ENCODE measurements at places on chromosomes 16 and 17.

DNA sequence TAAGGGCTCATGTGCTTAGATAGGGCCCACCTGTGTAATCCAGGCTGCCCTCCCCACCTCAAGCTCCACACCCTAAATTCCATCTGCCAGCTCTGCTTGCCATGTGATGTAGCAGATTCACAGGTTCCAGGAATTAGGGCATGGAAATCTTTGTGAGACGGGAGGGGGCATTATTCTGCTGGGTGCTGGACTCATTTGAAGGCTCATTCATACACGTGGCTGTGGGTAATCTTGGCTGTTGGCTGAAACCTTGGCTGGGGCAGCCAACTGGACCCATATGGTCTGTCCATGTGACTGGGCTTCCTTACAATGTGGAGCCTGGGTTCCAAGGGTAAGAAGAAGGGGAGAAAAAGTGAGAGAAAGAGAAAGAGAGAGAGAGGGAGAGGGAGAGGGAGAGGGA, 115.1 kb downstream of the CYLD start:
- no peak for DNase-seq

GRCh38 chr17:57881143-57881542, 31.3 kb upstream of the MRPS23 start:
- no peak for DNase-seq

- DNase-seq = no peak
Observed at GRCh38 chr17:61130330-61130729, 269.3 kb upstream of the TBX2 start.

DNA sequence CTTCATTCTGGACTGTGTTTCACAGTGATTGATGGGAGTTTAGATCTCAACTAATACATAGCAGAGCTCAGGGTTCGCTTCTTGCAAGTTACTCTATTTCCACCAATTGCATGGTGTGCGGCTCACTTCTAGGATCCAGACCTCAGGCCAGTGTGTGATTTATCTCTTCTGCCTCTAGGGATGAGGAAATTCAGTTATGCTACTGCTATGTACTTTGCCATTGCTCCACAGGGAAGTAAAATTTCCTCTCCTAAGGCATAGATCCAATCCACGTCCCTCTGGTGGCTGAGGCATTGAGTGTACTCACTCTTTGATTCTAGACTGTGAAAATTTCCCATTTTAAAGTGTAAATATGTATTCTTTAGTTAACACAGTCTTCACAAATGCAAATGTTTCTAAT, 214.1 kb downstream of the HS3ST3B1 start:
- no peak for DNase-seq

GRCh38 chr17:19331134-19331533, 31.4 kb downstream of the B9D1 start:
- DNase-seq = no peak

DNA sequence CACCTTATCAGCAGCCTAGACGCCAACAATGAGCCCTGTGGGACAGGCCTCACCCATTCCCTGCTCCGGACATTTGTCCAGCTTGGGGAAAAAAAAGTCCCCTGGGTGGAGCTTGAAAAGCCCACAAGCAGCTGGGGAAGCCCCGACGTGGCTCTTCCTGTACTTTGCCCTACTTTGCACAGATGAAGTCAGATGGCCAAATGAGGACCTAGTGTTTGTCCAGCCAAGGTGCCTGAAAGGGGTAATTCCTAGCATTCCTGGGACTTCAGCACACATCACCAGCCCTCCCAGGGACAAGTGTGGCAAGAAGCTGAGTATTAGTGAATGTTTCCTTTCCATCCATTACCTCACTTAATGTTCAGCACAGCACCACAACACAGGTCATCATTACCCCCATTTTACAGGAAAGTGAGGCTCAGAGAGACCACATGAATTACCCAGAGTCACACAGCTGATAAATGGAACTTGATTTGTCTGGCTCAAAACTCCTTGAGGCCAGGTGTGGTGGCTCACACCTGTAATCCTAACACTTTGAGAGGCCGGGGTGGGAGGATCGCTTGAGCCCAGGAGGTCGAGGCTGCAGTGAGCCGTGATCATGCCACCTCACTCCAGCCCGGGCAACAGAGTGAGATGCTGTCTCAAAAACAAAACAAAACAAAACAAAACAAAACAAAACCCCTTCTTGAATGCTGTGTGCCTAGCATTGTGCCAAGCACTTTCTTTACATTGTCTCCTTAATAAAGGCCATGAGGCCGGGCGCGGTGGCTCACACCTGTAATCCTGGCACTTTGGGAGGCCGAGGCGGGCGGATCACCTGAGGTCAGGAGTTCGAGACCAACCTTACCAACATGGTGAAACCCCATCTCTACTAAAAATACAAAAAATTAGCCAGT, 19.9 kb upstream of the PLLP start:
- DNase-seq = no peak

Data from effector memory CD4-positive, alpha-beta T cell (primary cell).